Osteoblast (primary cell): ENCODE measurements at places on chromosomes 5 and 9. TPM values are rescaled to one million over a fixed set of nuclear protein-coding genes. Genes with fewer than 3 reads are reported as not detected.

PDE6A gene
- total RNA-seq = under 0.01 TPM in 2 replicates

MAT2B gene
- 46.7 and 52.2 TPM in 2 replicates for total RNA-seq

ZNF608 gene
- total RNA-seq = 11.6 and 14.7 TPM in 2 replicates

CYSRT1 gene
- total RNA-seq = 1.1 and 1.5 TPM in 2 replicates

FCN1 gene
- total RNA-seq = not detected in 2 replicates

IFNA13 gene
- total RNA-seq = not detected in 2 replicates

BTNL8 gene
- total RNA-seq = not detected in 2 replicates

MYORG gene
- 0.36 and 0.88 TPM in 2 replicates for total RNA-seq

CDO1 gene
- total RNA-seq = 8.0 and 8.3 TPM in 2 replicates

CNTLN gene
- 17.7 and 18.6 TPM in 2 replicates for total RNA-seq

TAS2R1 gene
- not detected in 2 replicates for total RNA-seq

IL5 gene
- total RNA-seq = not detected in 2 replicates

C5orf46 gene
- not detected in 2 replicates for total RNA-seq

PTGES gene
- total RNA-seq = 70.9 and 115 TPM in 2 replicates

ADAMTSL1 gene
- 54.3 and 70.1 TPM in 2 replicates for total RNA-seq

RNF183 gene
- not detected in 2 replicates for total RNA-seq

COL27A1 gene
- 10.1 and 11.8 TPM in 2 replicates for total RNA-seq

MRPL50 gene
- 10.3 and 12.3 TPM in 2 replicates for total RNA-seq

ESM1 gene
- 1.8 and 2.9 TPM in 2 replicates for total RNA-seq

PCDHA9 gene
- total RNA-seq = 0.29 and 0.36 TPM in 2 replicates

MSX2 gene
- 1.5 and 2.2 TPM in 2 replicates for total RNA-seq

PCDHA11 gene
- total RNA-seq = 0.29 and 0.36 TPM in 2 replicates

NUTM2G gene
- total RNA-seq = not detected in 2 replicates

GRIA1 gene
- total RNA-seq = 0.29 and 1.1 TPM in 2 replicates

NACC2 gene
- total RNA-seq = 25.3 and 32.9 TPM in 2 replicates

MBLAC2 gene
- 6.5 TPM in 2 replicates for total RNA-seq

SPINK1 gene
- not detected in 2 replicates for total RNA-seq
